ENCODE measurements at places on chromosomes 6 and 20.

DNA sequence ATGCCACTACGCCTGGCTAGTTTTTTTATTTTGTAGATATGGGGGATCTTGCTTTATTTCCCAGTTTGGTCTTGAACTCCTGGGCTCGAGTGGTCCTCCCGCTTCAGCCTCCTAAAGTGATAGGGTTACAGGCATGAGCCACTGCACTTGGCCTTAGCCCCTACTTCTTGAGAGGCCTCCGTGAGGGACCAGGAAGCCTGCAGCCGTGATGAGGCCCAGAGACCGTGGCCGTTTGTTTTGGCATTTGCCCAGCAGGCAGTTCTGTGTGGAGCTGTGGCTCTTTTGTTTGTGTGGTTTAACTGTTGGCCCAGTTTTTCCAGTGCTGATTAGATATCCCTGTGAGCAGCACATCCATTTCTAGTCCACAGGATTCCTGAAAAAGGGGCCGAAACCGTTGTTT, 39.8 kb downstream of the SRSF3 start:
- no peak for DNase-seq

- DNase-seq = no peak
These were observed 429.7 kb downstream of the FRK start for GRCh38 chr6:115631028-115631427.

DNA sequence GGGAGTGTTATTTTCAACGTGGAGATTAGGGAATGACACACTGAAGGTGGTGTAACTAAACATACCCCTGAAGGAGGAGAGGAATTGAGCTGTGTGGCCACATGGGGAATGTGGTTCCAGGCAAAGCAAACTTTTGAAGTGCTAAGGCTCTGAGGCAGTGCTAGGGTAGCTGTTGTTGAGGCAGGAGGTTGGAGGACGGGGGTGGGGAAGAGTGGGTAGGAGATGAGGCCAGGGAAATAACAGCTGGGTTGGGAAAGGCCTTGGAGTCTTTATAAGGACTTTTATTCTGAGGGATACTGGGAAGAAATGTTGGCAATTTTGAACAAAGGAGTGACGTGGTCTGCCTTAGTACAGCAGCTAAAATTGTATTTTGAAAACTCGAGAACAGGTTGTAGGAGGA, 13.0 kb downstream of the RPRD1B start:
- DNase-seq = no peak

- DNase-seq = no peak
These were observed 79.1 kb downstream of the SLC22A23 start for GRCh38 chr6:3377536-3378397.

GRCh38 chr6:15950962-15951569, 177.8 kb upstream of the MYLIP start:
- no peak for DNase-seq

DNA sequence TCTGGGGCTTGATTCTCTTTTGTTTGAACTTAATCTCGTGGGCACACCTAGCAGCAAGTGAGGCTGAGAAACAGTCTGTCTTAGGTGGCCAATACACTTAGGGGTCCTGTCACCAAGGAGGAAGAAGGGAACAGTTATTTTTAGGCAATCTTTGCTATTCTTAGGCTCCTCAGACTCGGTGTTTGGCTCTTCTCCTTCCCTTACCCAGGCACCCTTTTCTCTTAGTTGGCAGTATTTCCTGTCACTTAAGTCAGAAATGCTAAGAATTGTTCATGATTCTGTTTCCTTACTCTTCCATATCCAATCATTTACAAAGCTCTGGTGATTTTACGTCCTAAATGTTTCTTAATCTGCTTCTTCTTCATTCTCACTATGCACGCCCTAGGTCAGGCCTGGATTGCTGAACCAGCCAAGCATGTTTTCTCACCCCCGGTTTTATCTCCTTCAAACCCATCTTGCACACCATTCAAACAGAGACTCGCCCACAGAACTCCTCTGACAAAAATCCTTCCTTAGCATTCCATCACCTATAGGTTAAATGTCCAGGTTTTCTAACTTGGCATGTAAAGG, 45.2 kb upstream of the TMEM217 start:
- no peak for DNase-seq
